ENCODE measurements at places on chromosomes 2 and 18.

DNA sequence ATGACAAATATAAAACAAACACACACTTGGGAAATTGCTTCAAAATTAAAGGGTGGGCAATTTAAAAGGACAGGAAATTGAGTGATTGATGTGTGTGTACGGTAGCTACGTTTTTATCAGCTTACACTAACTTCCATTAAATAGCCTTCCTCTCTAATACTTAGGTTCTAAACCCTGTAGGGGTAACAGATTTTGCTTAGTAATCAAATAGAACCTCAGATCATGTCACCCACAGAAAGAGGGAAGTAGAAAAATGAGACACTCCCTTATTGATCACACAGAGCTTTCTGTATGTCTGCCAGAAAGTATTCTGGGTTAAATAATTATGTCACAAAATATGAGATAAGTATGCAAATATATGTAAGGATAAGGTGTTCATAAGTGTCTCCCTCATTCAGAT is 93.3 kb downstream of the ICA1L start:
- no peak for DNase-seq

DNA sequence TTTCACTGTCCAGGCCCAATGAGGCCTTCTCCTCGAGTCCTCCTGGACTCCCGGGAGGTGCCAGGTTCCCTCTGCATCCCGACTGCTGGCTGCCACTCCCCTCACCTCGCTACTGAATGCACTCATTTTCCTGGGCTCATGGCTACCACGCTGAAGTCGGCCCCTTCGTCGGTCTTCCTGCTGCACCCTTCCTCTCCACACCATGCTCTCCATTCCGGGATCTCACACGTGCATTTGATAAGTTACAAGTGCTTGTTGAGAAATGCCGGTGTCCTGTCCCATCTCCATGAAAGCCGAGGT is 334.7 kb upstream of the MYT1L start:
- no peak for DNase-seq

DNA sequence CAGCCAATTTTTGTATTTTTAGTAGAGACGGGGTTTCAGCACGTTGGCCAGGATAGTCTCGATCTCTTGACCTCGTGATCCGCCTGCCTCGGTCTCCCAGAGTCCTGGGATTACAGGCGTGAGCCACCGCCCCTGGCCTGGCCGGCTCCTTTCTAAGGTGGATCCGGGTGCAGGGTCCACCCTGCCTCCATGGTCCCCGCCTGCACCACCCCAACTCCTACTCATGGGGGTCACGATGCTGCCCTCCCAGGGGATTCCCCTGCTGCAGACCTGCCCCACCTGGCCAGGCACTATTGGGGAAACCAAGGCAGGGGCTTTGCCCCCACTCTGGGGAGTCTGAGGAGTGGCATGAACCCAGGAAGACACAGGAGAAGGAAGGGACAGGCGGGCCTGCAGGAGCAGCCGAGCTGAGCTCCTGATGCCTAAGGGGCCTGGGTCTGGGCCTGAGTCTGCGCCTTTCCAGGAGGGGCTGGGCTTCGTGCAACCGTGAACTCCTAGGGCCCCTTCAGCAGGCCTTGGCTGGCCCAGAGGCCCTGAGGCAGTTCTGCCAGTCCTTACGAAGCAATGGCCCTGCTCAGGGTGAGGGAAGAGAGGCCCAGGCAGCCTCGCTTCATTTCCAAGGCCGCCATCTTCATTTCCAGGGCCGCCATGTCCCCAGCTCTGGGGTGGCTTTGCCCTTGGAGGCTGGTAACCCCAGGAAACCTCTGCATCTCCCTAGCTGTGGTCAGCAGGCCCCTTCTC is 67.2 kb upstream of the SMAD7 start:
- DNase-seq, result no peak

- DNase-seq, result no peak
Measured at GRCh38 chr2:124339709-124340108, 314.6 kb downstream of the CNTNAP5 start.

DNA sequence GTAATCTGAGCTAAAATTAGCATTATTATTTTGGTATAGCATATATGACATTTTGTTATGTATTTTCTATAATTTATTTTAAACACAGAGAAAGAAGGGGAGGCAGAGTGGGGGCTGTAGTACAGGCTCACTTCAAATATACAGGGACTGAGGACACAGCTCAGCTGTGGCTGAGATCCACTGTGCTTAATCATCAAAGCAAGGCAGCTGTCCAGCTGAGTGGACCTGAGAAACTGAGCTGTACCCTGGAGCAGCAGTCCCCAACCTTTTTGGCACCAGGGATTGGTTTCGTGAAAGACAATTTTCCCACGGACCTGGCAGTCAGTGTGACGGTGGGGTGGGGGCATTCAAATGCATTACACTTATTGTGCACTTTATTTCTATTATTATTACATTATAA is 687.2 kb downstream of the RNF144A start:
- DNase-seq, result no peak

DNA sequence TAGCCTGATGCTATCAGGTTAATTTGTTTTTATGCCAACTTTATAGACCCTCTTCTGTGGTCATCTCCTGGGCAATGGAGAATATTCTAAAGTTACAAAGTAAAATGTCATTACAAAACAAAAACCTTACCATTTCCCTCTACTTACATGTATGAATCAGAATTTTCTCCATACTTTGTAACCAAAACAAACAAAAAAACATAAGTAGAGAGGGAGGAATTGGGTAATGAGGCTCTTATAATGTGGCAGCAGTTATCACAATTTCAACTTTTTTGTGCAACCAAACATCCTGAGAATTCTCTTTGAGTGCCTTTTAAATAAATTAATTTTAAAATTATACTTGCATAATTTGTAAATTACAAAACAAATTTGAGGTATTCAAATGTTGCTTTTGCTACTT is 332.8 kb downstream of the TXNL1 start:
- DNase-seq, result no peak

DNA sequence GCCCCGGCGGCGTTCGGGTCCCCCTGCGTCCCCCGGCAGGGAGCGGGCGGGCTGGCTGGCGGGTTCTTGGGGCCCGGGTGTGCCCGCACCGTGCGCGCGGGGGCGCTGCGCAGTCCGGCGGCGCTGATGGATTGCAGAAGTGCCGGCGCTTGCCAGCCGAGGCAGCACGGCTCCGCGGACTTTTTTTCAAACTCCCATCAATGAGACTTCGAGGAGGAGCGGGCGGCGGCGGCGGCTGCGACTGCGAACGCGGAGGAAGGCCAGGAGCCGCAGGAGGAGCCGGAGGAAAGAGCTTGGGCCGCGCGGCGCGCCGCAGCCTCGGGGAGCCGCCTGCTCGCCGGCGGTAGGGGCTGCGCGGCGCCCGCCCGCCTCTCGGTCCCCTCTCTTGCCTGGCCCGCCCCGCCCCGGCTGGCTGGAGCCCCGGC is at the start of gene GLI2:
GLI2 (plus strand) TSS at position 123 of the 425 bp plus-strand sequence. CDS start 61,453 bp downstream, outside the sequence.
- DNase-seq, result no peak

- DNase-seq, result no peak
Measured at GRCh38 chr2:122539311-122539710, 783.9 kb downstream of the TSN start.

DNA sequence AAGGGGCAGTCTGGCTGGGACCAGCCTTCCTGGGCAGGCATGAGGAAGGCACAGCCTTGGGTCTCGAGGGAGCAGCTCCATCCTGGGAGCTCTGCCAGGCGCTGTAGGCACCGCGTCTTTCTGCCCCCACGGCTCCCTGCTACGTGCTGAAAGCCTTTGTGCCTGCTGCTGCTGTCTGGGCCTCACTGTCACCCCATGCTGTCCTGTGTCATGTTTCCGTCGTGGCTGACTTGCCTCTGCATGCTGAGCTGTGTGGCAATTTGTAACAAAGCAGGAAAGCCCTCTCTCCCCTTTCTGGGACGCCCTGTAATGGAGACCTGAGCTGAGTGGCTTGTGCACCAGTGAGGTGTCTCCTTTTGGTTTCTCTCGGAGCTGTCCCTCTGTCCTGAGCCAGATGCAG is 152.5 kb downstream of the TSN start:
- no peak for DNase-seq

DNA sequence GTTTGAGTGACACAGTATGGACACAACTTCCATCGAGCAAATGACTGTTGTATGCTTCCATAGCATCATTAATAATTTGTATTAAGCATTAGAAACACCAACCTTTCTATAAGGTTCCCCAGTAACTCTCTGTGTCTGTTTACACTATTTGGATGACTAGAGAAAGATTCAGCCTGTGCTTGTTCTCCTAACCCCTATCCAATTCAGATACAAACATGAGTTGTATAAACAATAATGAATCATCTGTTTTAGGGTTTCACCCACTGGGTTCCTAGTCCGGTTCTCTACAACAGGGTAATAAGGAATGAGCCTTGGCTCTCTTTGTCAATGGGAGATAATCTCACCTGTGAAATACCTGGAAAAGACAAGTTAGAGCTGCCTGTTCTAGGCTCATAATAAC is 894.1 kb upstream of the PIK3C3 start:
- no peak for DNase-seq

DNA sequence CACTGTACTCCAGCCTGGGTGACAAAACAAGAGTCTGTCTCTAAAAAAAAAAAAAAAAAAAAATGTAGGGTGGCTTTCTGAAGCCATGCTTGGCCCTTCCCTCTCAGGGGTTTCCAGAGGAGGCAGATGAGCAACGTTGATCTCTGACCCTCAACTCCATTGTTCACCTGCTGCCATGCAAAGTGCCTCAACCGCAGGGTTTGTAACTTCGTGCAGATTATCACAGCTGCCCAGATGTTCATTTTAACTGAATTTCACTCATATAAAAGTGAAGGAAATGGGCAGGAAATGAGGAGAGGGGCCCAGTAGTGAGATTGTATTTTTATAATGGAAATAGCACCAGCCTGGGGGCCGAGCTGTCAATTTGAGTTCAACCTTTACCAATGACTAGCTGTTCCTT is 14.9 kb upstream of the B3GNT2 start:
- no peak for DNase-seq

- no peak for DNase-seq
Measured at GRCh38 chr2:37125416-37125815, 31.4 kb downstream of the EIF2AK2 start.

DNA sequence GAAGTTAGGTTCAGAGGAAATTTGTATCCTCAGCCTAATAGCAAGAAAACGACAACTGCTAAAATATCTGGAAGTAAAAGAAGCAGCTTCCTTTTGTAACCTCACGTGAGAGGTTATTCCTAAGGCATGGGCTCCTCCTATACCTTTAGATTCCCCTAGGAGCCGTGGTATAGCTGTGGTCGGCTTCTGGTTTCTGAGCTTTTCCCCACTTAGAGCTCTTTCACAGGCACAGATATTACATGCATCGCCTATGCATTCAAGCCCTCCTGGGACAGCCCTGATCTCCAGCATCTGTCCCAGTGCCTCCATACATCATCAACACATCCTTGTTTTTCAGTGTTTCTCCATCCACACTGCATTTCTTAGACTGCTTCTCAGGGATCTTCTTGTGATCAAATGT is 289.0 kb downstream of the ALPK2 start:
- no peak for DNase-seq

DNA sequence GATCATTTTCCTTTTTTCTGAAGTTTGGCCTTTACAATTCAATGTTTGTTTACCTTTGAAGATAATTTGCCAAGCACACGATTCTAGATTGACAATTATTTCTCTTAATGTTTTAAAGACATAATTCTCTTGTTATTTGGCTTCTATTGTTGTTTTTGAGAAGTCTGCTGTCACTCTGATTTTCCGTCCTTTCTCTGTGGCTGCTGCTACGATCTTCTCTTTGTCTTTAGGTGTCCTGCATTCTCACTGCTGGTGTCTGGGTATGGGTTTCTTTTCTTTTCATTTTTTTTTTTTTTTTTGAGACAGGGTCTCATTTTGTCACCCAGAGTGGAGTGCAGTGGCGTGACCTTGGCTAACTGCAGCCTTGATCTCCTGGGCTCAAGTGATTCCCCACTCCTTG is 15.1 kb upstream of the FAM228A start:
- no peak for DNase-seq

- no peak for DNase-seq
Measured at GRCh38 chr18:52427521-52428175, 87.7 kb downstream of the DCC start.

DNA sequence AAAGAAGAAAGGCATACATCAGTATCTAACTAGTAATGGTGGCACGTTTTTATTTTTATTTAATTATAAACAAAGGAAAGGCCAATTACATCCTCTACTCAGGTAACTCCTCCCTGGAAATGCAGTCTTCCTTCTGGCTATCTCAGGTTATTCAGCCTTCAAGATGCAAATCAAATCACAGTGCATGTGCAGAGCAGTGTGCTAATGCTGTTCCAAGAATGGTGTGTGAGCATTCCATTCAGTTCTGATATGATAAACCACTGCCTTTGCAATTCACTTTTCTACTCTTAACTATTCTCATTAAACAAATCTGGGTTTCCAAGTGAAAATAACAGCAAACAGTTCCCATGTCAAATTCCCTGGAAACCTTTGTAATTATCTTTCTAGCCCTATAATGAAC is 38.4 kb downstream of the SEPTIN10 start:
- no peak for DNase-seq

DNA sequence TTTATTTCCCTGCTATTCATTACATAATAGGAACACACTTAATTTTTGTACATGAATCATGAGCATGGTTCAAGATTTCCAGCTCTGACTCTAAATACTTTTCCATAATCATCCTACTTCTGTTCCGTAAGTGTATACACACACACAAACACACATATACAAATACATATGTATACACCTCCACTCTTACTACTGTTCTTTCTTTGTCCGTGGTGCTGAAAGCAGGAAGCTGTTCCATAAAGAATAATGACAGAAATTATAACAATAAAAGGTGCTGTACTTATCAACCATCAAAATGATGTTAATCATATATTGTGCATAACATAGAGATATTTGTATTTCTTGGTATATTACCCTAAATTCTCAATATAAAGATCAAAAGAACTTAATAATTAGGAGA is 776.9 kb downstream of the DPP10 start:
- no peak for DNase-seq

DNA sequence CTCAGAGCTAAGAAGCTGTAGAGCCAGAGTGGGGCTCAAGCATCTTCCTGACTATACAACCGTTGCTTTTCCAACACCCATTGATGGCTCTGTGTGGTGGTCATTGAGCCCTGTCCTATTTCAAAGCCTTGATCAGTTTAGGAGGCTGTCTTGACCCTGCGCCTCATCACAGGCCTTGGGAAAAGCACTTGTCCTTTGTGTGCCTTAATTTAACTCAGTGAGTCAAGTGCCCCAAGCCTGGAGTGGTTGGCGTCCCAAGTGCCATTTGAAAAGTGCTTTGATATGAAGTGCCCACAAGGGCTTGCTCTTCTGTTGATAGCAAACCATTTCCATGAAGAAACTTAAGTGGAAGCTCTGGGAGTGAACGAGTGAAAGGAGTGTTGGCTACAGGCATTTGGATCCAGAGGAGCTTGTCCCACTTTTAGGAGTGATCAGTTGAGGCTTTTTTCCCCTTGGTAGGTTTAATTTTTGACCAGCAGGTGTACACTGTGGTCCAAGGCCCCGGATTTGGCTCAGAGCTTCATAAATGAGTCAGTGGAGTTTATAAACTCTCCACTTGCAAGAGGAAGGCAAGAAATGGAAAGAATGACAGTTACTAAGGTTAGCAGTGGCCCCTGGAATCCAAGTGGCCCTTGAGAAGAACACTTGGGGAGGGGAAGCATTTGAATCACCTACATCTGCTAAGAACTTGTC is 50.3 kb downstream of the ACTR2 start:
- no peak for DNase-seq

- no peak for DNase-seq
Measured at GRCh38 chr18:55900380-55900779, 312.4 kb upstream of the TCF4 start.

Measured in NCI-H774 (cell line).